NCI-H1694 (cell line): ENCODE measurements at places on chromosomes 12 and 14.

DNA sequence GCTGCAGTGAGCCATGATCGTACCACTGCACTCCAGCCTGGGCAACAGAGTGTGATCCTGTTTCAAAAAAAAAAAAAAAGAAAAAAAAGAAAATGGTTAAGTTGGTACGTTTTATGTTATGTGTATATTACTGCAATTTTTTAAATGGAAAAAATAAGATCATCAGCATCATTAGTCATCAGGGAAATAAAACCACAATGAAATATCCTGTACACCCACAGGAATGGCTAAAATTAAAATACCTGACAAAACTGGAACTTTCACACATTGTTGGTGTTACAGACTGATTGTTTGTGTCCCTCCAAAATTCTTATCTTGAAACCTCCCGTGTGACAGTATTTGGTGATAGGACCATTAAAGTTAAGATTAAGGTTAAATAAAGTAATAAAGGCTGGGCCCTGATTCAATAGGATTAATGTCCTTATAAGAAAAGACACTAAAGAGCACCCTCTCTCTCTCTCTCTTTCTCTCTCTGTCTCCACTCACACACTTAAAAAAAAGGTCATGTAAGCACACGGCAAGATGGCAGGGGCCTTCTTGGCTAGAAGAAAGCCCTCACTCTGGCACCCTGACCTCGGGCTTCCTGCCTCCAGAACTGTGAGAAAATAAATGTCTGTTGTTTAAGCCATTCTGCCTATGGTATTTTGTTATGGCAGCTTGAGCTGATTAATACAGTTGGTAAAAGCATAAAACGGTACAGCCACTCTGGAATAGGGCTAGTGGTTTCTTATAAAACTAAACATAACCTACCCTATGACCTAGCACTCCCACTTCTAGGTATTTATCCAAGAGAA, 48.3 kb upstream of the ZFP36L1 start:
- no peak for DNase-seq

DNA sequence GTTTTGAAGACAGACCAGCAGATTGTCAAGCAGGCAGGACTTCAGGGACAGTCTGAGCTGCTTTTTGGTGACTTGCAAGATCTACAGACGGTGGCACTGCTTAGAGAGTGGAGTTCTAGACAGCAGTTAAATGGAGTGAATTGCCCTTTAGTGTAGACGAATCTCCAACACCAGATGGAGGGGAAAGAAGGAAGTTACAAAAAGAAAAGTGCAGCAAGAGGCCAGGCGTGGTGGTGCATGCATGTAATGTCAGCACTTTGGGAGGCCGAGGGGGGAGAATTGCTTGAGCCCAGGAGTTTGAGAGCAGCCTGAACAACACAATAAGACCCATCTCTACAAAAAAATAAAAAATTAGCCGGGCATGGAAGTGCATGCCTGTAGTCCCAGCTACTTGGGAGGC, 8.4 kb upstream of the HHIPL1 start:
- no peak for DNase-seq

- peak; percentile 71 for DNase-seq
Observed at GRCh38 chr12:51863933-51864832, 15.7 kb upstream of the FIGNL2 start.

DNA sequence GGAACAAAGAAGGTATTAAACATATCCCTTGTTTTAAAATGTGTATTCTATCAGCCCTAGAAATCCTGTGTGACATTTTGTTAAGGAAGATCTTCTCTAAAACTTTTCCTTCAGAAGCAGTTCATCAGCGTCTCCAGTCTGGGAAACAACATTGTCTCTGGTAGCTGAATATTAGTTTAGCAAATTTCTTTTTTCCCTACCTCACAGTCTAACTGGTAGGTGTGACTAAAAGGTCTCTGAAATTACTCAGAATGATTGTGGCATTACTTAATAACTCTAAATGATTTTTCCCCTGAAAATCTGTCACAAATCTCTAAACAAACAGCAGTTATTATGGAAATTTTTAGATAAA, 1044.8 kb downstream of the FLRT2 start:
- DNase-seq, result no peak

GRCh38 chr12:107513636-107514400, 171.8 kb upstream of the PWP1 start:
- DNase-seq, result no peak

DNA sequence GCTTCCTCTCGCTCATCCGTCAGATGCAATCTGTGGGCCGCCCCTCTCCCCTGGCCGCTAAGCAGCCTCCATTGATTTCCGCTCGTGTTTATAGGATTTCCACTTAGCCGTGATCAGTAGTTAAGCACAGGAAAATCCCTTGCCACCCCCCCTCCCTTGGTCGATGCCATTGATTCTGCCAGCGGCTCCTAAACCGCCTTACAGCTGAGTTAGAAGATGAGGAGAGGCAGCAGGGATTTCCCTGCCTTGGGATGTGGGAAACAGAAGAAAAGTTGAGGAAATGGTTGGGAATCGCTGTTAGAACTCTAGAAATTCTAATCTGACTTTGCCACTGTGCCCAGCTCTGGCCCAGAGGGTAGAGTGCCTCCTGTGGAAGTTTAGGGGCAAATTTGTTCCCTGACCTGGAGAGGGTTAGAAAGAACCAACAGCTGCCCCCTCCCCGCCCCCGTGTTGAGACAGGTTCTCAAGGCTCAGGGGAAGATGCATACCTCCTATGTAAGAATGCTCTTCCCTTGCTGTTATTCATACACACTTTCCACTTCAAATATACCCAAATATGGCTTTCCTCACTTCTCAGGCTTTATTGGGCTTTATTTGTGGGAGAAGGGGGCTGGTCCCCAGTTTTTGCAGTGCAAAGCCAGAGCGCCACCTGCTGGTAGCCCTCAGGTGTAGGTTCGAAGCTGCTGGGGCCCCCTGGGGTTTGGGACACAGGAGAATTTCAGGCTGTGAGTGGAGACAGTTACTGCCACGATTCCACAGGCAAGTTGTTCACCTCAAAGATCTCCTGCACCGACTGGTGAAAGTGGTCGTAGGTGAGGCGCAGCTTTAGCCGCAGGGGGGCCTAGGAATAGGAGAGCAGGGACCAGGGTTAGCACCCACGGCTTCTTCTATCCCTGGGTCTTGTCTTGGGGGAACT, 3.2 kb downstream of the THTPA start:
- peak; percentile 53 for DNase-seq

DNA sequence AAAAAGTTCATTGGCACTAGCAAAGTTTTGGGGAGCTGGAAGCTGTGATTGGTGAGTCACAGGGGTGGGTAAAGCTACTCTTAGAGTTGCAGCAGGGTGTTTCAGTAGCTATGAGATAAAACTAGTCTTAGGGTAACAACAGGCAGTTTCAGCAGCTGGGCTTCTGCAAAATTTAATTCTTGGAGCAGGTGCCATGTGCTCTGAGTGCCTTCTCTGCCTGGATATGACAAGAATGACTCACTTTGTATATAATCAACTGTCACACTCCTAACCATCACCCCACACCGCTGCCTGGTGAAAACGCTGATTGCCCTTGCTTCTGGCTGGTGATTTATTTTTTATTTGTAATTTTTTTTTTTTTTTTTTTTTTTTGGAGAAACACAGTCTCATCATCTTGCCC, 10.5 kb upstream of the PLBD2 start:
- no peak for DNase-seq
